ENCODE measurements at places on chromosomes 11 and 22.
A peak's percentile ranks its signal among the peaks of the same experiment; 100 is the strongest.

DNA sequence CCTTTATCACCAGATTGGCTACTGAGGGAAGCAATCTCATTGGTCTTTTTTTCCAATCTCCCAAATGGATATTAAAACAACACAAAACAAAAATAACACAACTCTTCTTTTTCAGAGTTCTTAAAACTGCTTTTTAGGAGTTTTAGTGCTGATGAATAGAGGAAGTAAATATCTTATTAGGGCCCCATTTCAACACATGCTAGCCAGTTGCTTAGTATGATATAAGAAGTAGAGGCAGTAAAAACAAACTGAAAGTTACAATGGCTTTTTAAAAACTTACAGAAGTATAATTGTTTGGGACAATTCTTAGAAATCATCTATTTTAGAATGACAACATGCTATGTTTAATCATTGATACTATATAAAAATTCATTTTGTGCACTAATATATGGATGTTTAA lies 3.4 kb downstream of the C11orf71 start:
- DNase-seq = no peak

- DNase-seq = no peak
Observed at GRCh38 chr22:22137891-22138290, 106.7 kb upstream of the VPREB1 start.

GRCh38 chr11:78061921-78062311 lies 1.7 kb upstream of the THRSP start:
- DNase-seq = no peak

GRCh38 chr22:30290342-30291057 lies 1.2 kb upstream of the CASTOR1 start:
- DNase-seq = no peak

DNA sequence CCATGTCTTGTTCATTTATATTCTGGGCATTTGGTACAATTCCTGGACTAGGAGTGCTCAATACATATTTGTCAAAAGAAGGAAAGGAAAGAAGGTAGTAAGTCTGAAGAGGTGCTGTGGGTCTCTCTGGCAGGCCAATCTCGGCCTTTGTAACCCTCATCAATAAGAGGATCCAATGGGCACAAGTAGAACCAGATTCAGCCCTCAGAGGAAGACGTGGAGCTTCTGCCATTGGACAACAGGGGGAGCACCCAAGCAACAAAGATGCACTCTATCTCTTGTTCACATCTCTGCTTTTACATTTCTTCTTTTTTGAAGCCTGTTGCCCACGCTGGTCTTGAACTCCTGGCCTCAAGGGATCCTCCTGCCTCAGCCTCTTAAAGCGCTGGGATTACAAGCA lies 2.2 kb upstream of the VPS11 start:
- peak; percentile 4 for DNase-seq

- DNase-seq = no peak
Observed at GRCh38 chr11:36253238-36253637, 36.0 kb downstream of the COMMD9 start.

DNA sequence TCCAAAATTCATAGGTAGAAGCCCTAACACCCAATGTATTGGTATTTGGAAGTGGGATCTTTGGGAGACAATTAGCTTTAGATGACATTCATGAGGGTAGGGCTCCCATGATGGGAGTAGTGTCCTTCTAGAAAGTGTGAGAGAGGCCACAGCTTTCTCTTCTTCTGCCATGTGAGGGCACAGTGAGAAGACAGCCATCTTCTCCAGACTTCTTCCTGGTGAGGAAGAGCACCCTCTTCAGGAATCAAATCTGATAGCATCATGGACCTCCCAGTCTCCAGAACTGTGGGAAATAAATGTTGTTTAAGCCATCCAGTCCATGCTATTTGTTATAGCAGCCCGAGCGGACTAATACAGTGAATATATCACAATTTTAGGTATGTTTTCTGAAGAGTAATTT lies 96.9 kb downstream of the CNTN5 start:
- DNase-seq = no peak

DNA sequence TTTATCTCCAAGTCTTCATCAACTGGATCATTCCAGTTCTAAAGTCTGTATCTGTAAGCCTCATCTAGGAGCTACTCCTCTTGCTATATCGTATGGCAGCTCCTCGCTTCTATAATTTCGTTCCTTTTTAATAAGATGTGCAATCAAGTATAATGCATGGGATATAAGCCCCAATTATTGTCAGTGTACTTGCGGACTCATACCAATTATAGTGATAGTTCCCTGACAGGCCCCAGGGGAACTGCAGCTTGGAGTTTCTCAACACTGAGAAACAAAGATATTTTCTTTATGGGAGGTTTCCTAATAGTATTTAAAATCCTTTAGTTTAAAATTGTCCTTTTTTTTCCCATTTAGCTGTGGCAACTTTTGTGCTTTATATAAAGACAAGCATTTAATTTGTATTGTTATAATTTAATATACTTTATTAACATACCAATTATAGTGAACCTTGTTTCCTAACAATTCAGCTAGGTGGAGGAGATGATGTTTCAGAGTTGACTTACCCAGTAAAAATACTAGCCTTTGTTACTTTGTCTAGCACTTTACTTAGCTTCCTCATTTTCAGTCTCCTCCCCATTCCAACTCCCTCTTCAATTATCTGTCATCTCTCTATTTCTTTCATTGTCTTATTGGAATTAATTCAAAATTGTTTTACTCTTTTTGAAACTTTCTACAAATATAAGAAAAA lies 25.3 kb upstream of the DDX17 start:
- no peak for DNase-seq

DNA sequence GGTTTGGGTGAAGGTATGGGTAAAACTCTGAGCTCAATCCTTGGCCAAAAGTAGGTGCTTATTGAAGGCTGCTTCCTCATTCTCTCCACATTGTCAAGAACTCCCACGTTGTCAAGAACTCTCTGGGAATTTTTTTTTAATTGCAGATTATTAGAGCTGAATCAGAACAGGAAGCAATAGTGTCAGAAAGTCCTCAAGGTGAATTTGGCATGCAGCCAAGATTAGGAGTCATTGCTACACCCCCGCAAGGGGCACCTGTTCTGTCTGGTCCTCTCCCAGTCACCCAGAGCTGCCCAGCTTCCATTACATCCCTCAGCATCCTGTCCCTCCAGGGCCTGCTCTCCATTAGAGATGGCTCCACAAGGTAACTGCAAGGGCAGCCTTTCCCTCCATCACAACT lies 996.5 kb downstream of the OPCML start:
- no peak for DNase-seq

- no peak for DNase-seq
Observed at GRCh38 chr11:62344210-62344609, 7.0 kb downstream of the ASRGL1 start.

GRCh38 chr11:134349802-134350355 lies 18.1 kb downstream of the GLB1L2 start:
- DNase-seq = no peak

DNA sequence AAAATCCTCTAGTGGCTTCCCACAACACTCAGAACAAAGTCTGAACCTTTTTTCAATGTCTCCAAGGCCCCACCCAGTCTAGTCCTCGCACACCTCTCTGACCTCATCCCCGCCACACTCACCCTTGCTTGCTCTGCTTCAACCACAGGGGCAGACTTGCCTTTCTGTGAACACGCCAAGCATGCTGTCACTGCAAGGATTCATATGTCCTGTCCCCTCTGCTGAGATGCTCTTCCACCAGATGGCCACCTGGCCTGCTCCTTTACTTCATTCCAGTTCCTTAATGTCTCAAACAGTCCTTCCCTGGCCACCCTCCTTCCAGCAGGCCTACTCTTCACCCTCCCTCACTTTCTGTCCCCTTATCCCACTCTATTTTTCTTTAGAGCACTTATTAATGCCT lies 60.6 kb upstream of the ARHGAP20 start:
- DNase-seq = no peak

DNA sequence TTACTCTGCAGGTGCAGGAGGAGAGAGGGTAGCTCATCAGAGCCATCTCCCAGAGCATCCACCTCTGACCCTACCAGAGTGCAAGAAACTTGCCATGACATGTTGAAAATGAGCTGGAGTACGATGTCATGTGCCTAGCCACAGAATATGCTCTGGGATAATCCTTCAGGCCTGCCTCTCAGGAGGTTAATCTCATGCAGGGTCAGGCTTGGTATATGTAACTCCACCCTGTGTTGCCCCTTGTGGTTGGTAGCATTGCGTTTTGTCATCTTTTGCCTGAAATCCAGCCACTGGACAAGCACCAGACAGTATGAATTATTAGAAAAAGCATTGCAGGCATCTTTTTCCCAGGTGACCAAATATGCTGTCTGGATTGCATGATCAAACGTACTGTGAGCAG lies 36.2 kb downstream of the CNTF start:
- no peak for DNase-seq

GRCh38 chr11:31796499-31797189 lies 14.5 kb downstream of the PAX6 start:
- no peak for DNase-seq

GRCh38 chr11:44110231-44110679 lies 14.8 kb downstream of the EXT2 start:
- DNase-seq = peak; percentile 36

DNA sequence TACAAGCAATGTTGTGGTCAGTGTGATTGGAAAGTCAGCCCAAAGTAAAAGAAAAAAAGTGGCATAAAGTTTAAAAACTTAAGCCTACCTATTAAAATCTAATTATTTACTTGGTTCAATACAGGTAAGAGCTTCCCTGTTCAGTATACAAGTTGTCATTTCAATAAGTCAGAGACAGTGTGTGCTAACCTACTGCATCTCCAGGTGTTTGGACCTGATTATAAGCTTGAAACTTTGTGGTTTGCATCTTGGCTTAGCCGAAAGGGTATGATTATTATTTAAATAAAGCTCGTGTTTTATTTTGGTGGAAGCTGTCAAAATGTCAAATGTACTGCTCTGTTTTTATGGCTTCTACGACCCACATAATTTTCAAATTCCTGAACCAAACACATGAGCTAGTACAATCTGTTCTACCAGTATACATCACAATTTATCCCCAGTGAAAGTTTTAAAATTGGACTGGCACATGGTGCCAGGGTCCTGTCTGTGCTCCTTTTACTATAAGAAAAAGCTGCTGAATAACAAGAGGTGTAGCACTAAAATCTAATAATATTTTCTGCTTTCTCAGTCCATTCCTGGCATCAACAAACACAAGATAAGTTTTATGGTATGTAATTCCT lies 103.9 kb upstream of the ANO3 start:
- DNase-seq = no peak

DNA sequence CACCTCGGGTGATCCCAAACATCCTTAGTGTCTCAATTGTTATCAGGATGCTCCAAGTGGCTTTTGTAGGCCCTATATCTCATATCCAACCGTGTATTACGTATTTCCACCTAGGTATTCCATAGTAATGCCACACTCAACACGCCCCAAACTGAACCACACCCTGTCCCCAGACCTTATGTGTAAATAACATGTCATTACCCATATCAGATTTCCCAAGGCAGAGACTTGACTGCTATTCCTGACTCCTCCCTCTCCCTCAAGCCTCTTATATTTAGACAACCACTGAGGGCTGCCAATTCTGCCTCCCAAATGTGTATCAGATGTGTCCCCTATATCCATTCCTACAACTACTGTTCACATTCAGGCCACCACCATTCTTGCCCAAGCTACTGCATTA lies 132.8 kb upstream of the NCAM1 start:
- DNase-seq = no peak

GRCh38 chr11:96196181-96196662 lies 146.8 kb downstream of the MAML2 start:
- no peak for DNase-seq

GRCh38 chr22:39414377-39414776 lies 14.8 kb downstream of the TAB1 start:
- no peak for DNase-seq

DNA sequence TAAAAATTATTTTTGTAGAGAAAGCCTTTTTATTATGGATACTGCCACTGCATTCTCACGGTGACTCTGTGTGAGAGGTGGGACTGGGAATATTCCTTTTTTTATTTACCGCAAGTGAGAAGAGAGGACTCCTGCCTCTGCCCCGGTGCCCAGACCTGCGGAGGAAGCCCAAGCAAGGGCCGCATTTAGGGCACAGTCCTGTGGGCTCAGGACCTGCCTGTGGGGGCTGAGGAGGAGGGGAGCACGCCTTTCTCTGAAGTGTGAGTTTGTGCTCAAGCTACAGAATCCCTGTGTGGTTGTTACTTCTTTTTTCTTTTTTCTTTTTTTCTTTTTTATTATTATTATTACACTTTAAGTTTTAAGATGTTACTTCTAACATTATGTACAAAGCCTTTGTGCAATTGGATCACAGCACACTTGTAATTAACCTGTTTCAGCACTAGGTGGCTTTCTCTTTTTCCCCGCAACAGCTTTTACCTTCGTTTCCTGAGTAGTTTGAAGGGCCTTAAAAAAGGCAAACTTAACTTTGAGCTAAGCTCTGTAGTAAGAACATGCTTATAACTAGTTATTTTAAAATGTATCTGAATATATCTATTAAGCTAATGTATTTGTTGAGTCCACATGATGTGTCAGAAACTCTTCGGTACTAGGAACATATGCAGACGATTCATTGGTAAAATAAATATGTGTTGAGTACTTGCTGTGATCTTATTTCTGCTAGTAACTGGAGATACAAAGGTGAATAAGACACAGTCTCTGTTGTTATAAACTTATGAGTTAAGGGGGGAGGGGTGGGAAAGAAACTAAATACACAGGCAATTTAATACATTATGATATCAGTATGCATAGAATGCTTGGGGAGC lies 18.3 kb downstream of the AMOTL1 start:
- no peak for DNase-seq

GRCh38 chr11:68118706-68119448 lies 2.3 kb downstream of the CHKA start:
- DNase-seq = no peak

- no peak for DNase-seq
Observed at GRCh38 chr11:117834838-117835443, 10.4 kb upstream of the FXYD2 start.

GRCh38 chr11:114062272-114062671 lies 2.8 kb downstream of the ZBTB16 start:
- DNase-seq = no peak
